ENCODE measurements at places on chromosomes 4 and X. TPM values are rescaled to one million over a fixed set of nuclear protein-coding genes. Genes with fewer than 3 reads are reported as not detected.

DNA sequence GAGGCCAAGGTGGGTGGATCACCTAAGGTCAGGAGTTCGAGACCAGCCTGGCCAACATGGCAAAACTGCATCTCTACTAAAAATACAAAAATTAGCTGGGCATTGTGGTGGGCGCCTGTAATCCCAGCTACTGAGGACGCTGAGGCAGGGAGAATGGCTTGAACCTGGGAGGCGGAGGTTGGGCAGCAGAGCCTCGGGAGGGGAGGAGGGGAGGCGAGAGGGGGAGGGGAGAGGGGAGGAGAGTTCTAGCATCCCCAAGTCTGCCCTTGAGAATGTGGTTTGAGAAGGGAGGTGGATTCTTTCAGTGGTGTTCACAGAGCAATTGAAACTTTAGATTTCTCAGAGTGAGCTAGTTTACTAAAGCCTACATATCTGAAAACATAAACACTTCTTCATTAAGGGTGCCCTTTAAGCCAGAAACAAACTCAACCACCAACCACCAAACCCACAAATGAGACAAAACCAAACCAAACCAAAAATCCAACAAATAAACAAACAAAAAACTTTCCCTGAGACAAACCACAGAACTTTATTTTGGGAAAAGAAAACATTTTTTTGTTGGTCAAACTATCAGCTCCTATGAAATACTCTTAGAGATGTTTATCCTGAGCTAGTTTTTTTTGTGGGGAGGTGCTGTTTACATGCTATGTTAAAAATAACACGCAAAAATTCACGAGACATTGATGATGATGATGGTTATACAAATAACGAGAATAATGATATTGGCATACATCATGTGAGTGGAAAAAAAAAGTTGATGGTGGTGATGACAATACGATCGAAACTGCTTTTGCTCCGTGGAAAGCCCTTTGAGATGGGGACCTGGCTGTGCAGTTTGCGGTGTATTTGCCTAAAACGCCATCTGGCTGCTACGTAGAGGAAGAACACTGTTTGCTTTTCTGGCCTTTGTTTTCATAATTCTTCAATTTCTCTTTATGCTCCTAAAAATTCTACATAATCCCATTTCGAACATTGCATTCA lies 98.2 kb upstream of the PRKX start:
- DNase-seq: no peak

DNA sequence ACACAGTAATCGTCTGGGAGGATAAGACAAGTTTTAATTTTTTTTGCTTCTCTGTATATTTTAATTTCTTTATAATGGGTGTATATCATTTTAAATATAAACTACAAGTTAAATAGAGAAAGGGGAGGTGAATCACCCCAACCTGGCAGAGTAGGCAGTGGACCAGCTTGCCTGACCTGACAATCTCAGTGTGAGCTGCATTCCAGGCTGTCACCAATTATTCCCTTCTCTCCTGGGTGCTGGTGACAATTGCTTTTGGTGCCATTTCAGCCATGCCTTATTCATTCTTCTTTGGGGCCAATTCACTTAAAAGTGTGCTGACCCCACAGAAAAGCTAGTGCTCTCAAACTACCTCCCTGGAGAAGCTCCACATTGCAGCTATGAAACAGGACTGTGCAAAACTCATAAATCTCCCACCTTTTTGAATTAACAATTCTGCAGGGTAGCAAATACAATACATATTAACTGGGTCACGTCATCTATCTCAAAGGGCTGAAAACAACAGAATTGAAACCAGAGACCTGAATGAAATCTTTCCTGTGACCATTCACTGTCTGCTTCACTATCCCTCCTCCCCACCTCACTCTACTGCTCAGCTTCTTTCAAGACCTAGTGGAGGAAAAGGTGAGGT lies 359.0 kb downstream of the HS3ST1 start:
- DNase-seq: no peak

GRCh38 chr4:134465417-134465816 lies 263.8 kb upstream of the PABPC4L start:
- no peak for DNase-seq

DNA sequence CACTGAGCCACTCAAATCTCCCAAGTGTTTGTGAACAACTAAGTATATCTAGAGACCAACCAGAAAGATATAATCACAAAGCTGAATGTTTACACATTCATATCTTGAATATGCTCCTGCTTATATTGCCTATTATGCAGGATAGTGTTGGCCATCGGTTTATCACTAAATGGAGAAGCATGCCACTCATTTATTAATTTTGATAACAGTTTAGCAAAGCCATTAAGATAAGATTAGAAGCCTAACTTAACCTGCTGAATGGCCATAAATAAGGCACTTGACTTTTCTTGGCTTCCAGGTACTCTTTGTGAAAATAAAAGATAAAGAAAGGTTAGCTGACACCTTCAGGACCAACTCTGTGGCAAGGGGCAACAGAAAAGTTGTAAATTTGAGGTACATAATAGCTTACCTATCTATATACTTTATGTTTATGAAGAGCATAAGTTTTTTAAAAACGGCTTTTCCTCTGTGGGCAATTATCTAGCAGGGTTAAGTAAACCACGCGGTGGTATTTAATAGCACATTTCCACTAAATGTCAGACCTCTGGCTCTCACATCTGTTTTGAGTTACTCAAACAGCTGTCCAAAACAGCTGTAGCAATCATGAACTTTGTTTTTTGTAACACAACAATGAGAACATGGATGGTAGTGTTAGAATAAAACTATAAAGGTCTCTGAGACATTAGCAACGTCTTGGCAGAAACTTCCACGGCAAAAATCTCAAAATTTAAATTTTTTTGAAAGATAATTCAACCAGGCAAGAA lies 58.8 kb upstream of the FTHL17 start:
- DNase-seq: no peak

GRCh38 chr4:48603366-48604003 lies 113.4 kb downstream of the ZAR1 start:
- DNase-seq: no peak

DNA sequence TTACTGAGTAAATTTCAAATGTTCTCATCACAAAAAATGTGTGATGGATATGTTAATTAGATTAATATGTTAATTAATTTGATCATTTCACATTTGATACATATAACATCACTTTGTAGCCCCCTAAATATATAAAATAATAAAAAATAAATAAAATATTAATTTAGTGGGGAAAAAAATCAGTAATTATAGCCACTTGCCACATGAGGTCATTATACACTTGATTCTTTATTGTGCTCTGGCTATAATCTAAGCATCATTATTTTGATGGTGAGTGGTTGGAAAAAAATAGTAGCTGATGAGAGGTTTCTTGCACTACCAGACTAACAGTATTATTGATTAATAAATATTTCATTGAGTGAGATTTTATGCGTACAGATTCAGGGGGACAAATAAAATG lies 57.4 kb downstream of the DCK start:
- DNase-seq: no peak

GRCh38 chrX:6026980-6027379 lies 201.7 kb downstream of the NLGN4X start:
- DNase-seq: no peak

GRCh38 chr4:183658362-183659028 lies 490 bp downstream of the RWDD4 start:
- DNase-seq: peak; percentile 18

GRCh38 chrX:153900831-153901752 lies 3.4 kb upstream of the AVPR2 start:
- DNase-seq: no peak

DNA sequence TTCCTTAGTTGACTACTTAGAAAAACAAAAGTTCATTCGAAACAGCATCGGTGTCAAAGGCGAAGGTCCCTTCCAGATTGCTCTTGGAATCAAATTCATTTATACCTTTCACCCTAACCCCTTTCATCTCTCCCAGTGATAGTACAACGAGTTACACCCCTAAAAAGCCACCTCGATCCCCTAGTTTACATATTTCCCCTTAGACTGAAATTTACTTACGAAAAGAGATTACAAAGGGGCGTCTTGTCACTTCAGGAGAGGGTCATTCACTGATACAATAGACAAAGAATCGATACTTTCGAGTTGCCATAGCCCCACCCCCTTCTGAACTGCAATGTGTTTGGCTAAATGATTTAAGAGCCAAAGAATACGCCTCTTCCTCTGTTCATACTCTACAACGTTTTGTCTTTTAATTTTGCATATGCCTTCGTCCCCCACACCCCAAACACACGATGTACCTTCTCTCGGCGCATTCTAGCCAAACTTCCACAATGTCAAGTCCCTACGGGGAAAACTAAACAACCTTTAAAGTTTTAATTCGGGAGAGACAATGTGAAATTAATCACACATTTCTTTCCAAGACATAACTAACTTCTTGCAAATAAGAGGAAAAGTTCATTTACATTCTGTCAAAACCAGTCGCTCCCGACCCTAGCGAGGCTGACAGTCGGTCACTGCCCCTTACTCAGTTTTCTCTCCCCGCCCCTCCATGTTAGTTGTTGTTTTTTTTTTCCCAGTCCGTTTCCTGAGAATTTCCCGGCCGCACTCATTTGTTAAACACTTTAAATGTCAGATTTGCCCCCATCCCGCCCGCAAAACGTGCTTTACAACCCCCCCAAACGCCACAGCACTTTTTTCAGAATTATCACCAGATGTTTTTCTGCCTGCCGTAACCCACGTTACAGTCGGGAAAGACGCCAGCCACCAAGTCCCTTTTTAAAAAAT lies 88.6 kb downstream of the HPRT1 start:
- no peak for DNase-seq

GRCh38 chr4:103207673-103208072 lies 9.5 kb upstream of the CENPE start:
- peak; percentile 49 for DNase-seq

- no peak for DNase-seq
Observed at GRCh38 chrX:154661170-154661569, 7.8 kb upstream of the CTAG2 start.

- no peak for DNase-seq
Observed at GRCh38 chr4:134463771-134464170, 262.2 kb upstream of the PABPC4L start.

- DNase-seq: peak; percentile 65
Observed at GRCh38 chrX:153687121-153688039, at the start of gene SLC6A8. SLC6A8 (plus strand) TSS chrX:153687926; CDS start chrX:153688575, 649 bp downstream.

DNA sequence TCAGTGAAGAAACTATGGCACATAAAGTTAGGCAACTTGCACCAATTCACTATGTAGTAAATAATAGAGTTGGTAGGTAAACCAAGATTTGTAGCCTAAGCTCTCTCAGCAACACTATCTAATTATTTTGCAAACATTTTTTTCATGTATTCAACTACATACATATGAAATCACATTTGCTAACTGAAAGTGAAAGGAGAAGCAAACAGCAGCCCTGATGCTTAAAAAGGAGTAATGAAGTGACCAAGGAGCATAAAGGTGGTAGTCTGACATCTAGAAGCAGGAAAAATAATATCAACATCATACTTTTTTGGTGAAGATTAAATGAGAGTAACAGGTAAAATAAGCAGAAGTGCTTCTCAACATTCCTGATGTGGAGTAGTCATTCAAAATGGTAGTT lies 603.7 kb downstream of the GRXCR1 start:
- no peak for DNase-seq

DNA sequence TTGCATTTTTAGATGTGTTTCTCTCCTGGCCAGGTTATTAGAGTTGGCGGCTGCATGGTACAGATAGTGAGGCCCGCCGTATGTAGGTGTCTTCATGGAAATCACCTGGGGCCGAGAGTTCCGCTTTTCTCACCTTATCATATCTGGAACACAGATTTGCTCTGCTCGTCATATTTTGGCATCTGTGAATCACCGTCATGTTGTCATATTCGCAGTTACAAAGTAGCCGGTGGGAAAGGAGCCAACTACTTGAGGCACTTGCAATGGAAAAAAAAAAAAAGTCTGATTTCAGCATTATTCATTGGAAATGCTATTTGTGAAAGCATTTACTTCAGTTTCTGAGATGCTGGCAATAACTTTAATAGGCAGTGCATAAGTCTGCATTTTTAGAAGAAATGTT lies 1715.2 kb upstream of the TENM3 start:
- DNase-seq: no peak

DNA sequence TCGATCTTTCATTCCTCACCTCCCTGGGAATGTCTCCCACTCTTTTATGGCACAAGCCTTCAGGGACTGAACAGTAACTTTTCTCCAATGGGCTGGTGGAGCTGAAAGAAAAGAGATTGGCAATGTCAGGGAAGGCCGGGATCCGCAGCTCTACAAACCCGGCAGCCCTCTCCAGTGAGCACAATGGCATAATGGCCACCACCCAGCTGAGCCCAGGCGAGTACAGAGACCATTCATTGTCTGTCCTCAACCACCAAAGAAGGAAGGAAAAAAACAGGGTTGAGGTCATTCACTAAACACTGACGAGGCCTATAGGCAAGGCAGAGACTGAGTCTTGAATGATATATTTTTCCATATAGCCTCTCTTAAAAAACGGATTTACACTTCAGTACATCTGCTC lies 3.6 kb downstream of the GEMIN8 start:
- no peak for DNase-seq

DNA sequence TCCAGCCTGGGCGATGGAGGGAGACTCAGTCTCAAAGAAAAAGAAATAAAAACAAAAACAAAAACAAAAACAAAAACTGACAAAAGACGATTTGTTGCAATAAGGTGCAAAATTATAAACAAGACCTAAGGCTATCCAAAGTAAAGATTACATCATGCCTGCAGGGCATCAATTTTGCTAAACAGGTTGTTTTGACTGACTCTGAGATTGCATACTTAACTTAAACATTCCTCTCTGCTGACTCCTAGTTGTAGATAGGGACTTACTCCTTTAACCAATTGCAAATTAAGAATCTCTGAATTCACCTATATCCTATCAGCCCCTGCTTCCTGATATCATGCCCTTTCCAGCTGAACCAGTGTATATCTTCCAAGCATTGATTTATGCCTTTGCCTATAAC lies 2687.3 kb downstream of the PCDH7 start:
- DNase-seq: no peak

DNA sequence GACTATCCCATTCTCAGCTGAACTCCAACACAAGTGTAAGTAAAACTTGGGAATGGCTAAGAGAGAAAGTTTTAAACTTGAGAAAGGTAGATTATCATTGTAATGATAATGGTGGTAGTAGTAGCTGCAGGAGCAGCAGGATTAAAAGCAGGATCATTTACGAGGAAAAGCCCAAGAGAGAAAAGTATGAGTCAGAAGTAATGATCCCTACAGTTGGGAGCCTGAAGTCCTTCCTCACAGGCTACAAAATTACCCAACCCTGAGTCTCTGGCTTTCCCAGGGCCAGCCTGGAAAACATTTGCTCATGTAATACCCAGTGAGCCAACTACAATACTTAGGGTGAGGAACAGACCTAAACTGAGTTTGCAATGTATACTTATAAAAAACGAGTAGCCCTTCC lies 4.4 kb upstream of the PRDM8 start:
- DNase-seq: no peak

GRCh38 chrX:111695297-111695880 lies 14.4 kb downstream of the ALG13 start:
- DNase-seq: no peak

The USP51 gene
- total RNA-seq: 6.4 TPM

The PWWP3B gene
- 0.52 TPM for total RNA-seq

The GPRIN3 gene
- 1.5 TPM for total RNA-seq

The RRAGB gene
- 7.8 TPM for total RNA-seq

The SLC6A14 gene
- 0.07 TPM for total RNA-seq

The ENPEP gene
- 0.39 TPM for total RNA-seq

The MAGEA10 gene
- total RNA-seq: not detected

The GLUD2 gene
- total RNA-seq: 1.4 TPM

The SPARCL1 gene
- 0.82 TPM for total RNA-seq

The CPLX1 gene
- 2.0 TPM for total RNA-seq

The HERC5 gene
- 17.1 TPM for total RNA-seq

The ATP2B3 gene
- 0.32 TPM for total RNA-seq

The MAGEB1 gene
- 0.22 TPM for total RNA-seq

The EGF gene
- total RNA-seq: 2.5 TPM

The RNF212 gene
- total RNA-seq: 2.7 TPM
